ENCODE measurements at places on chromosomes 12 and 14.
A peak's percentile ranks its signal among the peaks of the same experiment; 100 is the strongest.

- no peak for DNase-seq
Measured at GRCh38 chr12:1322821-1323220, 271.6 kb downstream of the FBXL14 start.

DNA sequence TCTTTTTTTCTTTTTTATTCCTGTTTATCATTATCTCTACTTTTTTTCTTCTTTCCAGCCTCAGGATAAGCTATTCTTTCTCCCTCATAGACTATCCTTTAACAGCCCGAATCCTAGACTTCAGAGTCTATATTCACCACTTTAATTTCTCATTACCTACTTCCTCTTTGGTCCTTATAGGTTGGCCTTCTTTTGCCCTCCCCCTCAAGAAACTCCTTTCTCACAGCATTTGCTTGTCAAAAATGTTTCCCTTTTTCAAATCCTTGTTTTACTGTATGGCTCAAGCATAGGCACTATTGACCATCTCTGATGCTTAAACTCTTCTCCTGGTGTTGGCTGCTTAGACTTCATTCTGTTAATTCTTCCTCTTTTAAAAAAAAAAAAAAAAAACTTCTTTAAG, 52.5 kb downstream of the KIAA0586 start:
- DNase-seq, result no peak

DNA sequence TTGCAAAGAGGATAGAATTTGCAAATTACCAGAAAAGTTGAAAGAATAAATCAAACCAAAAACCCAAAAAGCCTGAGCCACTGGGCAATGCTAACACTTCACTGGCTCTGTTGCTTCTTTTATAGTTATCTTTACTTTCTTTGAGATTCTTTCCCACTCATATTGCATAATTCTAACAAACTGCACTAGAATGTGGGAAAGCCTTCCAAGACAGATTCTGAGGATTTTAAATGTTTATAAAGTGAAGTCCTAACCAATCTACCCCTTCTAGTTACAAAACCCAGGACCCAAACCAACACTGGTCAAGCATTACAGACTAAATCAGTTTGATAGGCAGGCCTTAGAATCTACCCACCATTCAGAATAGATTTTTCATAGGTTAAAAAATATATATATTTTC, 150.9 kb downstream of the MED13L start:
- DNase-seq, result no peak

- DNase-seq, result no peak
Measured at GRCh38 chr14:93824518-93825234, 36.4 kb upstream of the PRIMA1 start.

GRCh38 chr14:21073921-21074320, 3.8 kb downstream of the ARHGEF40 start:
- DNase-seq, result no peak

- DNase-seq, result no peak
Measured at GRCh38 chr14:70789361-70789760, 20.0 kb downstream of the MAP3K9 start.

DNA sequence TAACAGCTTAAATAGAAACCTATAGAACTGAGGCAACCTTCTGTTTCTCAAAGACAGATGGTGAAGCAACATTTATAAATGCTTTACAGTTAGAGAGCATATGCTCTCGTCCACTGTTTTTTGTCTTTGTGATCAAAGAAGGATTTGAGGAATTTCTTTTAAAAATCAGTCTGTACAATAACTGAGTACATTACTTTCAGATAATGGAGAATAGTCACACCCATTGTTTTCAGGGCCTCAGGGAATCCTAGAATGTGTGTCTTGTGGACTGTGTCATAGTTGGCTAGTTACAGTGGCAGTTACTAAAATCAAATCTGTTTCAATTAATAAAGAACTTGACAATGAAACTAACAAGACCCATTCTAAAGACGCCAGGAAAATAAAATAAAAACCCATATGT, 107.9 kb downstream of the PRKCH start:
- DNase-seq, result no peak

- no peak for DNase-seq
Measured at GRCh38 chr12:109572506-109572845, 828 bp downstream of the MMAB start.

DNA sequence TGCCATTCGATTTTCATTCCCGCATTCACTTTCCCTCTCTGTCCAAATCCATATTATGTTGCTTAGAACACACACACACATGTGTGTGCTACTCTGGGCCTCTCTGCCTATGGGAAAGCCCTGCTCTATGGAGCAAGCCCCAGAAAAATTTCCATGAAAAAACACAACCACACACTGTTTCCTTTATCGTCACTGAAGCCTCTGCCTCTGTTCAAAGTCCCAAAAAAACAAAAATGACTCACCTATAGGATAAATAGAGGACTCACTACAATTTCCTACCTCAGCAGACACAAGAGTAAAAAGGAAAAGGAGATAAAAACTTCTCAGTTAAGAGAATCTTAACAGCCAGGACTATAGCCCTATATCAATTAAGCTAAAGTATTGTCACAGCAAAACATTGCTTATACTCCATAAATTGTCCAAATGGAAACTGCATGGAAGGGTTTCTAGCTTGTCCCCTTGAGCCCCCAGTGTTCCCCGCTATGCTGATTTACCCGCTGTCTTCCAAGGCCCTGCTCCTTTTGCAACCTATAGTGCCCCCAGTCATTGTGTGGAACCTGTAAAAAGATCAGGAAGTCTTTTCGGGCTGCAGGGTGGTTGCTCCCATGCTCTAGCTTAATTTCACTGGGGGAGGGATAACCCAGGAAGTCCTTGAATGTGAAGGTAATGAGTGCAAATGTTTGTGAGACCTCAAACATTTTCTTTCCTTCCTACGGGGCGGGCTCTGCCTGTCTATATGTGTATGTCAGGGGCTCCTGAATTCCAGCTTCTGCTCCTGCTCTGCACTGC, 11.1 kb upstream of the PIP4K2C start:
- DNase-seq, result no peak

DNA sequence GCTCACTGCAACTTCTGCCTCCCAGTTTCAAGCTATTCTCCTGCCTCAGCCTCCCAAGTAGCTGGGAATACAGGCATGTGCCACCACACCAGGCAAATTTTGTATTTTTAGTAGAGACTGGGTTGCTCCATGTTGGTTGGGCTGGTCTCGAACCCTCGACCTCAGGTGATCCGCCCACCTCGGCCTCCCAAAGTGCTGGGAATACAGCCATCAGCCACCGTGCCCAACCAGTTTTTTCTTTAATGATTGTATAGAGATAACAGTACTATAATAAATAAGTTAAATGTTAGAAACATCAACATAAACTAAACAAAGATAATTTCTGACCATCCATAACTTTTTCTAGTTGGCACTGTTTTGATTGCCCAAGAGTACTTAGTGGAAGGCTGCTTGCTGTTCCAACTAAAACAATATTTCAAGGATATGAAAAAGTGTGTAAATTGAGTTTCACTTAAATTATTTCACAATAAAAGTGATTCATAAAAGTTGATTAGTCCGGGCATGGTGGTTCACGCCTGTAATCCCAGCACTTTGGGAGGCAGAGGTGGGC, 5.6 kb downstream of the GON7 start:
- no peak for DNase-seq

- peak; percentile 82 for DNase-seq
Measured at GRCh38 chr12:64826234-64826633, 1.8 kb downstream of the TBC1D30 start.

DNA sequence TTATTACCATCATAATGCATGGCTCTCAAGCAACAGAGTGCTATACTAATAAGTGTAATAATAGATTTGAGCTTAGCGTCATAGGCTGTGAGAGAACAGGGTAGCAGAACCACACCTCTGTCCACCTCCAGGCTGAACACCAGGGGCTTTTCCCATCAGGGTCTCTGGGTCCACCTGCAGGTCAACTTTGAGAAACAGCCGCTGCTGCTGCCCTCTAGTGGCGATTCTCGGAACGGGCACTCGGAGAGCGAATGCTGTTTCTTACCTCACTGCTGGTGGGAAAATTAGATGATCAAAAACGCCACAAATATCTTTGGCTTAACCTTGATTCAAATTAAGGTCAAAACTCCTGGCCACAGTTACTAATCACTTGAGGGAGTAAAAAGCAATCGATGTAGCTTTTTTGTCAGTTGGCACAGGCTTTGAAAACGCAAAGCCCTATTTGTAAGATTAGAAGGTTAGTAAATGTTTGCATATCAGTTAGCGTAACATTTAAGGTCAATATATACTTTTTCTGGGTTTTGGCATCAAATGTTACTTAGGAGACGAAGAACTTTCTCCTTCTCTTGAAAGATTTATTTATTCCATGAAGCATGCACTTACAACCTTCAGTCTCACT, 127.9 kb upstream of the TMEM132D start:
- DNase-seq, result peak; percentile 55

- no peak for DNase-seq
Measured at GRCh38 chr12:39145175-39145999, 240.0 kb upstream of the CPNE8 start.

DNA sequence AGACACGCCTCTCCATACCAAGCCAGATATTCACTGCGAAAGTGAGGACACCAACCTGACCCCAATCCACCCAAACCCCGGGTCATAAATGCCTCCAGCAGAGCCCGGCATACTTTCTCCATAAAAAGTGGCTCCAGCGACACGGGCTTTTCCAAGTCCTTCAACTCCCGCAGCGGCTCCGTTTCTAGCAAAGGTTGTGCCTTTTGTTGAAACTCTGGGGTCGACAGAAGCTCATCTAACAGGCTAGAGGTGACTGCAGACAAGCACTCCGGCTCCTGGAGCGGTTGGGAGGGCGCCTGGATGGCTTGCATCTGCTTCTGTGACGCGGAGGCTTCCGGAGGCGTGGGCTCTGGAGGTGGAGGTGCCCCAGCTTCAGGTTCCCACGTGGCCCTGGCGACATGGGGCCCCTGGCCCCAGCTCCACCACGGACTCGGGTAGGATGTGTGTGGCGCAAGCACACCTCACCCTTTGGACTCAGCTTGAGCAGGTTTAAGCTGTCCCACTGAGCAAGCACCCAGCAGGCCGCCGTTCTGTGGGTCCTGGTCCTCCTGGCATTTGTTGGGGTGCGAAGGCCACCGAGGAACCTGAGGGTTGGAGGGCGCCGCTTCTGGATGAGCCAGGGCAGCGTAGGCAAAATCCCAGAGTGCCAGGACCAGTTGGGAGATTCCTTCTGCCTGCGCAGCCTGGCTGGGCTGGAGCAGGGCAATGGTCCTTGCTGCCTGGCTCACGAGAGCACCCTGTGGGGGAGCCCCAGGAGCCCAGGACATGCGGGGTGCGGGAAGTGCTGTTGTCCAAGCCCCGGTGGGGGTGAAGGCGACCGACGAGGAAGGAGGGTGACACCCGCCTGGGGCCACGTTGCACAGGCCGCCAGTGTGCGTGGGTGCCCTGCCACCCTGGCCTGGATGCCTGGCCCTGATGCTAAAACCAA, 186.3 kb downstream of the ALG10 start:
- DNase-seq, result no peak

- peak; percentile 32 for DNase-seq
Measured at GRCh38 chr14:85402569-85403162, 127.3 kb upstream of the FLRT2 start.

DNA sequence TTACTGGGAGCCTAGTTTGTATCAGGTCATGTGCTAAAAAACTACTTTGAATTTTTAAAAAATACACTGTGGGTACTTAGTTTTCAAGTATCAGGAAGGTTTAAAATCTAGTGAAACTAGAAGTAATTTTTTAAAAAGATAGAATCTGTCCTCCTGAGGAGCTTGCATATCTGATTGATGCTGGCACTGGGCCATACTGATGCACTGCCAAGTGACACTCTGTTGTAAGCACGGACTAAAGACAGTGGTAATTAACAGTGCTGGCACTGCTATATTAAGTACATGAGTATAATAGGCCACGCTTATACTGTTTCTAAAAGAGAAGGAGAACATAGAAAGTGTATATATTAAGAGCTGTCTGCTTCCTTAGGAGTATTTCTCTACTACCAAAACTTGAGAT, 10.0 kb upstream of the TBC1D30 start:
- DNase-seq, result no peak

GRCh38 chr12:123942911-123943648, 29.6 kb downstream of the CCDC92 start:
- DNase-seq, result no peak

DNA sequence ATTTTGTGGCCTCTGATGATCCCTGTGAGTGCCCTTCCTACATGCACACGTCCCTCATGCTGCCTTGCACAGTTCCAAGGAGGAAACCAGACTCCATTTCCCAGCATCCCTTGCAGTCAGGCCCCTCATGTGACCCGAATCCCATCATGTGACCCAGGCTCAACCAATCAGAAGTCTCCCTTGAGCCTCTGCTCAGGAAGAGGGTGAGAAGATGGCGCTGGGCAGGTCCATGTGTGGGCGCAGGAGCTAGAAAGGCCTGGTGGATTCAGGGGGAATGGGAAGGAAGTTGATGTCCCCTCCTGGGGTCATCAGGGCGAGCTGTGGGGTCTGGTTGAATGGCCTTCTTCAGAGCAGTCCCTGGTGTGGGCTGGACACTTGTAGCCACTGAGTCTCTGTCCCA, 240.5 kb downstream of the ADGRD1 start:
- no peak for DNase-seq

DNA sequence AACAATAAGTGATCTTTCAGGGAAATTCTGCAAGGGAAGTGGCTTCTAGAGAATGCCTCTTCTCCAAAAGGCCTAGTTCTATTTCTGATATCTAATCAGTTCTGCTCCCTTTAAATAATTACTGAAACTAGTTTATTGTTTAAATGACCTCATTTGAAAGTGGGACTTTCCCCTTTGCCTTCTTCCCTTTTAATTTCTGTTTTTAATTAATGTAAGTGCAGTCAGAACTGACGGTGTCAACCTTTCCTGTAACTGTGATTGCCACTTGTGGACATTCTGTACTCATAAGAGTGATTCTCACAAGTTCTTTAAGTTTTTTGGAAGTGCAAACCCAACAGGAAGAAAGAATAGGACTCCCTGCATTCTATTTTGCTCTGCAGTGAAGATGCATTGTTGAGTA, 265.3 kb upstream of the PLEKHG7 start:
- no peak for DNase-seq

GRCh38 chr14:52380294-52380693, 66.2 kb downstream of the PTGER2 start:
- DNase-seq, result no peak

DNA sequence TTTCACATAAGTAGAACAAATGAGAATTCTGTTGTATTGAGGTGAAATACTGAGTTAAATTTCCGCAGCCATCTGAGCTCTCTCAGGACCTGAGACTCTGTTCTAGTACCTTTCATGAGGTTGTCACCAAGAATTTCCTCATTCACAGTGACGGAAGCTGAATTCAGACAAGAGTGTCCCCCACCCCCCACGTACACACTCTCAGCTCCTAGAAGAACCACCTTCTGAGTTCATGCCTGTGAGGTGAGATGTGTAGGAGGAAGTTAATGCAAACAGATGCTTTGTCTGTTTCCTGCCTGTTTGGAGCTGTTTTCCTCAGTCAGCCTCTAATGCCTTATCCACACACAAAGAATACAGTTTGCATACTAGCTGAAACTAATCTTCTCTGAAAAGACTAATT, 18.2 kb downstream of the BICDL1 start:
- no peak for DNase-seq

Measured in NCI-H748 treated with DMSO at 0.1 percent for 48 hours (cell line).